ENCODE measurements at places on chromosomes 16 and 17.

DNA sequence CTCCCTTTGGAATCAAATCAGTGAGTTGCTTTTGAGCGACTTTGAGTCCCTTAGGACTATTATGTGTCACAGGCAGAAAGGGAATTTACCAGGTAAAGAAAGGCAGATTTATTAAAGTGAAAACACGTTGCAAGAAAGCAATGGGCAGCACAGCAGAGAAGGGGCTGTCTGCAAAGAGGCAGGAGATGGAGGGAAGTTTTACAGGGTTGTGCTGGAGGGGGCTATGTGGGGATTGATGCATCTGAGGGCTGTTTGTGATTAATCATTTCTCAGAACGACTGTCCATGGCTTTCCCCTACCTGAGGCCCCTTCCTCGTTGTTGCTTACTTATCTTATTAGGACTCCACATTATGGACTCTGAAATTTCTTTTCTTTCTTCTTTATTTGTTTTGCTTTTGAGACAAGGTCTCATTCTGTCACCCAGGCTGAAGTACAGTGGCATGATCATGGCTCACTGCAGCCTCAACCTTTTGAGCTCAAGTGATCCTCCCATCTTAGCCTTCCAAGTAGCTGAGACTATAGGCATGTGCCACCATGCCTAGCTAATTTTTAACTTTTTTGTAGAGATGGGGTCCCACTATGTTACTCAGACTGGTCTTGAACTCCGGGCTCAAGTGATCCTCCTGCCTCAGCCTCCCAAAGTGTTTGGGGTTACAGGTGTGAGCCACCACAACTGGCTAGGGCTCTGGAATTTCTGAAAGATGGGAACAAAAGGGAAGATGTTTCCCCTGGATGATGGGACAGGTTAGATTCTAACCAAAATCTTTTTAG lies 5.5 kb downstream of the WWP2 start:
- DNase-seq = no peak

DNA sequence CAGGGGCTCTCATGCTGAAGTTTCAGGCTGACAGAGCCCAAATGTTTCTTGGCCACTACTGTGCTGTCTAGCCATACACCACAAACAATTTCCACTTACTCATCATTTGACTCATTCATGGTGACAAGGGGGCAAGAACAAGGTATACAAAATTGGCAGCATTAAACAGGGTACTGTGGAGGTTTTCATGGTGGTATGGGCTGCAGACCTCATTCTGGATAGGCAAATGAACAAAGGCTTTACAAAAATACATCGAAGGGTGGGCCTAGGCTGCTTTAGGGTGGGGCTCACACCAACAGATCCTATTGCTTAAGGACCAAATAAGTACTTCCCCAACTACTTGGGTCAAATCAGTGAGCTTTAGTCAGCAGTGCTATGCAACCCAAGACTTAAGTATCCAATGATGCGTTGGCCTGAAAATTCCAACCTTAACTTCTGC lies 53.0 kb downstream of the N4BP1 start:
- no peak for DNase-seq

DNA sequence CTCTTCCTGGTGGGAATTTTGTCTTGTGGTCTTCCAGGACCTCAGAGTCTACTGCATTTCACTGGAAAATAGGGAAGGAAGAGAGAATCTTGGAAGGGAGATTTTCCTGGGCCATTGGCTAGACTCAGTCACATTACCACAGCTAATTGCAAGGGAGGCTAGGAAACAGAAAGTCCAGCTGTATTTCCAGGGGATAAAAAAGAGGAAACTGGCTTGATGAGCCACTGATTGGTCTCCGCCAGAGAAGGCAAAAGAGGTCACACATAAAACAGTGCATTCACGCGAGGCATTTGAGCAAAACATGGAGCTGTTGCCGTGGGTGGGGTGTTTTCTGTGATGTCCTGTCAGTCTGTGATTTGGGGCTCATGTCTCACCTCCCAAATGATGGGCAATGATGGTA lies 345.3 kb downstream of the FOXL1 start:
- DNase-seq = no peak

GRCh38 chr17:4020096-4020495 lies 55.9 kb upstream of the ATP2A3 start:
- DNase-seq = no peak

GRCh38 chr17:3750926-3751325 lies 27.2 kb downstream of the HASPIN start:
- no peak for DNase-seq

DNA sequence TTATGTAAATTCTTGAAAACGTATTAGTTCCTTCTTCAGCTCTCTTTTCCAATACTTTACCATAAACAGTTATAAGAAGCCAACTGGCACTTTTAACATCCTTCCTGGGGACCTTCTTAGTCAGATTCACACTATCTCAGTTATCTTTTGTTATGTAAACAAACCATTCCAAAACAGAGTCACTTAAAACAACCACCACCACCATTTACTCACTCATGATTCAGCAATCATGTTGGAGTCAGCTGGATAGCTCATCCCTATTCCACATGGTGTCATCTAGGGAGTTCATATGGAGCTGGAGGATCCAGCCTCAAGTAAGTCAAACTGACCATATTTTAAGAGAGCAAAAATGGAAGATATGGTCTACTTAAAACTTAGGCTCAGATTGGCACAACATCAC lies 240.3 kb upstream of the IRX3 start:
- DNase-seq = no peak

- DNase-seq = peak; percentile 50
These were observed 53.7 kb downstream of the MAP2K6 start for GRCh38 chr17:69468207-69468606.

DNA sequence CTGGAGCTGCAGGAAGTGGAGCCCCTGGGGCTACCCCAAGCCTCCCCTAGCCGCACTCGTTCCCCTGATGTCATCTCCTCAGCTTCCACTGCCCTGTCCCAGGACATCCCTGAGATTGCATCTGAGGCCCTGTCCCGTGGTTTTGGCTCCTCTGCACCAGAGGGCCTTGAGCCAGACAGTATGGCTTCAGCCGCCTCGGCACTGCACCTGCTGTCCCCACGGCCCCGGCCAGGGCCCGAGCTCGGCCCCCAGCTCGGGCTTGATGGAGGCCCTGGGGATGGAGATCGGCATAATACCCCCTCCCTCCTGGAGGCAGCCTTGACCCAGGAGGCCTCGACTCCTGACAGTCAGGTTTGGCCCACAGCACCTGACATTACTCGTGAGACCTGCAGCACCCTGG lies 4.1 kb upstream of the NRN1L start:
- no peak for DNase-seq
